ENCODE measurements at places on chromosomes 16 and 17.

DNA sequence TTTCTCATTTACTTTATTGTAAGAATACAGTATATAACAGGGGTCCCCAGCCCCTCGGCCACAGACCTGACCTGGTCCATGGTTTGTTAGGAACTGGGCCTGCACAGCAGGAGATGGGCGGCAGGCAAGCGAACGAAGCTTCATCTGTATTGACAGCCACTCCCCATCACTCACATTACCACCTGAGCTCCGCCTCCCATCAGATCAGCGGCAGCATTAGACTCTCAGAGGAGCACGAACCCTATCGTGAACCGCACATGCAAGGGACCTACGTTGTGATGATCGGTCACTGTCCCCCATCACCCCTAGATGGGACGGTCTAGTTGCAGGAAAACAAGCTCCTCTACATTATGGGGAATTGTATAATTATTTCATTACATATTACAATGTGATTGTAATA is 410.6 kb downstream of the SLC39A11 start:
- no peak for DNase-seq

DNA sequence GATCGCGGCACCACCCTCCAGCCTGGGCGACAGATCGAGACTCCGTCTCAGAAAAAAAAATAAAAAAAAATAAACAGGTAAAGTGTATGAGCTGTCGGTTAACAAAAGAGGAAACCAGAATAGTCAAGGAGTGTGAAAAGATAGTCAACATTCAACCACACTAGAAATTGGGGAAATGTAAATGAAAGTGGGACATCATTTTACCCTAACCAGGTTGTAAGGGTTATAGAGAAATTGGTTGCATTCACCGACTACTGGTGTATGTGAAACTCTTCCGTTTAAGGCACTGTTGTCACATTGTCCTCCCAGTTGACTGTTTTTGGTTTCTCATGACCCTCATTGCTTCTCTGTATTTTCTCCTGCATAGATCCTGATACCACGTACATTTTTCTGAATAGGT is 62.8 kb downstream of the RABEP1 start:
- DNase-seq = no peak

- DNase-seq = no peak
Observed at GRCh38 chr17:45904866-45905265, 10.5 kb downstream of the MAPT start.

- DNase-seq = no peak
Observed at GRCh38 chr17:80625627-80626026, 81.0 kb downstream of the RPTOR start.

DNA sequence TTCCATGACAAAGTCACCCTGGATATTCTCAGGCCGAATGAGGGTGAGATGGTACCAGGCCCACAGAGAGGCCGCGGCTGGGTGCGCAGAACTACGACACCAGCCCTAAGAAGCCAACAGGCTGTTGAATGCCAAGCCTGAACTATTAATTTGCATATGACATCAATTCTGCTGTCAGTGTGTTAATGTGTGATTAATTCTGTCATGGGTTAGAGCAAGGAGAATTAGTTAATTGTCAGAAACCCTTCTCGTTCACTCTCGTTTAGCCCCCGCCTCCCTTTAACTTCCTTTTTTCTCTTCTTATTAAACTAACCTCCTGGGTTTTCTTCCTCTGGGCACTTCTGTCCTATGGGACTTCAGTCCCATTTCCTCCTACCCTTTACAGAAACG is 123.4 kb downstream of the ZFHX3 start:
- DNase-seq = no peak

DNA sequence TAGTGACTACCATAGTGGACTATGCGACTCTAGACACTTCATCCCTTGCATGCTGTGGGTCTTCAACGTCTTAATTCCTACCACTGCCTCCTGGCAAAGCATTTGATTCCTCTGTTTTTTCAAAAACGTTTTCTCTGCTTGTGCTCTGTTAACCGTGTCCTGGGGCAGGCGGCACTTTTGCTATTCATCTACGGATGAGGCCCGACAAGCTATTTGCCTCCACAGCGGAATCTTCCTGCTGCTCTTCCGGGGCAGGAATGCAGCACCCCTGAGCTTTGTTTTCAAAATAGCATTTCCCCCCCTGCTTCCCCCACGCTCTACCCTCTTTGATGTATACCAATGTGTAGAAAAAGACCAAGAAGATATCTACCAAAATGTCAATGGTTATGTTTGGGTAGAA is 39.8 kb upstream of the METTL16 start:
- no peak for DNase-seq

DNA sequence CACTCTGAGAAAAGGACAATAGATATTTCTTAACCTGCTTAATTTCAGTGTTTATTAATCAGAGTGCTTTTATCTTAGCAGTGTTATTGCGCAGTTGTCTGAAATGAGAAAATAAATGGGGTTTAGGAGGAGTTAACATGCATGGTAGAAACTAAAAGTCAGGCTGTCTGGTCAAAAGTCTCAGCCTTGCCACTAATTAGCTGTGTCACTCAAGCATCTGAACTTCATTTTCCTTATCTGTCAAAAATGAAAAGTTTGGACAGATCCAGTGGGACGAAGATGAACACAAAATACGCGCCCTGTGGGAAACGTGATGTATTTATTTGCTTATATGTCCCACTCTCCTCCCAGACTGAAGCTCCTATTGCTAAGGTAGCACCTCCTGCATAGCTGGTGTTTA is 6.3 kb upstream of the MEIOB start:
- no peak for DNase-seq

DNA sequence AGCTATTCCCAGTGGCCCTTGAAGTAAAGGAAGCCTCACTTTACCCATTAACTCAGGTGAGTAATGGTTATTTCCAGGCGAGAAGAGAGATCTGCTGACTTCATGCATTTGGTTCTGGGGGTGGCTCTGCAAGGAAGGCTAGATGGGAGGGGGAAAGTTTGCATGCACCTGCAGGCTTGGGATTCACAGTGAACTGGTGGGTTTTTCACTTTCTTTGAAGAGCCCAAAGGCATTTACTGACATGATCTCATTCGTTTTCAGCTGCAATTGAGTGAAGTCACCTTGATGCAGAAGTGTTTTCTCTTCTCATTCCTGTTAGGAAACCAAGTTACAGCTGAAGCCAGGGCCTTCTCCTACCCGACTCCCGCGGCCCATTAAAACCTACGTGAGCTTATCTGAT is 131.0 kb upstream of the N4BP1 start:
- no peak for DNase-seq

GRCh38 chr16:12965274-12965804 is 63.9 kb downstream of the SHISA9 start:
- no peak for DNase-seq

DNA sequence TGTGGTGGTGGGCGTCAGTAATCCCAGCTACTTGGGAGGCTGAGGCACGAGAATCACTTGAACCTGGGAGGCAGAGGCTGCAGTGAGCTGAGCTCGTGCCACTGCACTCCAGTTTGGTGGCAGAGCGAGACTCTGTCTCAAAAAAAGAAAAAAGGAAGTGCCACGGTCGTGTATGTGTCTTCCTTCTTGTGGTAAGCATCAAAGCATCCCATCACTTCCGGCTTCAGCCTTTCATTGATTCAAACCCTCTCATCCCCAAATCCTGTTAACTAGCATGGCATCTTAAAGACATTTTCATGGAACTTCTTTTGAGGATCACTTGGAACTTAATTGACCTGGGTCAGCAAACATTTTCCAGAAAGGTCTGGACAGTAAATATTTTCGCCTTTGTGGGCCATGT is 126.2 kb downstream of the CPPED1 start:
- DNase-seq = no peak

- no peak for DNase-seq
Observed at GRCh38 chr17:50256826-50257618, 17.2 kb upstream of the TMEM92 start.

GRCh38 chr17:7047566-7047965 is 3.7 kb upstream of the SLC16A11 start:
- DNase-seq = no peak

DNA sequence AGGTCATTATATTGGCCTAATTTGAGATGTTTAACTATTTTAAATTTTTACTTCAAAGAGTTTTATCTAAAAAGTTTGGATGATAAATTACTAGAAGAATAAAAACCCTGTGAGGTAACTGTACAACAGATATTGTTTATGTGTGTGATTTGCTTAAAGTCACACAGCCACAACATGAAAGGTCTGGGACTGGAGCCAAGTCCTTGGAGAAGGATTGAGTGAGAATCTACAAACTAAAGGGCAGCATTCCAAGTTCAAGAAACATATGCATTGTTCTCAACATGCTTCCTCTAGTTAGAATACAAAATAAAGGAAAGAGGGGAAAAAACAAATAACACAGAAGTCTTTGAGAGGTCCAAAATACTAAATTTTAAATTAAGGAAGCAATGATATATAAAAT is 131.5 kb upstream of the MON1B start:
- no peak for DNase-seq

- DNase-seq = no peak
Observed at GRCh38 chr17:78739331-78739931, 42.6 kb downstream of the CYTH1 start.

DNA sequence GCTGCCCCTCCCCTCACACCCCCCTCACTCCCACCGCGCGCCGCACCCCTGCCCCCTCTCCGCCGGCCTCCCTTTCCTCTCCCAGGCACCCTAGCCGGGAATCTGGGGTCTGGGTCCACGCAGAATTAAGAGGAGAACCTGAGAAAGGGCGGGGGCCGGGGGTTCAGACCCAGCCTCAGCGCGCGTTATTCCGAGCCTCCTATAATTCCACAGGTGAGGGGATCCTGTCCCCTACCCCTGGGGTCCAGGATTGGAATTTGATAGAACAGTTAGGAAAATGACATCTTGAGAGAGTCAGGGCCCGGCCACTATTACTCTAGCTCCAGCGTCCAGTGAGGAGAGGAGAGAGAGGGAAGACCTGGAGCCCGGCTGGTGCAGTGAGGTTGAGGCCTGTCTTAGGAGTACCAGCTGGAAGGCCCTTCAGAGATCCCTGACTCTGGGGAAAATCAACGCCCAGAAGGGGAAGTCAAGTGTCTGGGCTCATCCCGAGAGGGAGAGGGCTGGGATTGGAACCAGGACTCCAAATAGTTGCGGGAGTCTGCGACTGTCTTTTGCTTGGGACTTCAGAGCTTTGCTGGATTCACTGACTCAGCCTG is 17.3 kb downstream of the GRB7 start:
- no peak for DNase-seq

DNA sequence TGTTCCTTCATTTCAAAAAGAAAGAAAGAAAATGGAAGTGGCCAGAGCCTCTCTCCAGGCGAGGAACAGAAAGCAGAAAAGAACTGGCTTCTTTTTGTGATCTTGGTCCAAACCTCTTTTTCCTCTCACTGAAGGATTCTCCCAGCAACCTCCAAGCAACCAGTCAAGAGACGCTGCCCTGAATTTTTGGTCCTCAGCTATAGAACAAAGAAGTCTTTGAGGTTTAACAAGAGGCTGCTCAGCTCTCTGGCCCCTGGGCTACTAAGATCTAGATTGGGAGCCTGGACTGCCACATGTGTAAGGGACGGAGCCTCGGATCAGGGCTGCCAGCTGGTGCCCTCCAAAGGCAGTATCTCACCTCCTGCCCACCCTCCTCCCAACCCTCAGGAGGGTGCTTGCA is 62.6 kb downstream of the AXIN2 start:
- no peak for DNase-seq

DNA sequence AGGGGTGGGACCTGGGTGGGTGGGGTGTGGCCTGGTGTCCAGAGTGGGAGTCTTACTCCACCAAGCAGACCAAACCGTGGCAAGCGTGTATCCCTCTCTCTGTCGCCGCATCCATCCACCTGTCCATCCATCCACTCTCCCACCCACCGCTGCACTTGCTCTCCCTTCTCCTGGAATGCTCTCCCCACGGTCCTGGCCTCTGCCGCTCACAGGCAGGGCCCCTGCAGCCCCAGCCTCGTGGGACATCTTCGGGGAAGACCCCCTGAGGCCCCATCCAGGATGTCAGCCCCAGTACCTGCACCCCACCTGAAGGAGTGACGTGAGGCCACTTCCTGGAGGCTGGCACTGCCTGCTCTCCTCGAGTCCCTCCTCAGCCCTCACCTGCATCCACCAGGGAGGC is 189.5 kb upstream of the GSE1 start:
- no peak for DNase-seq

DNA sequence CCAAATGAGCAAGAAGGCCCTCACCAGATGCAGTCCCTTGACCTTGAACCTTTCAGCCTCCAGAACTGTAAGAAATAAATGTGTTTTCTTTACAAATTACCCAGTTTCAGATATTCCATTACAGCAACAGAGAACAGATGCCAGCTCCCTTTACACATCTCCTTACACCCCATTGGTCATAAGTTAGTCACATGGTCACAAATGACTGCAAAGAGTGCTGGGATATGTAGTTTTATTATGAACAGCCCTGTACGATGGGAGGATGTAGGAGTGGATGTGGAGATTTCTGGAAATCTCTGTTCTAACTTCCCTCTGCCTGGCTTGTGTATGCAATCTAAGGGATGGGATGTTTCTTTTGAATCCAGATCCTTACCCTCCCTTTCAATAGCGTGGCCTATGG is 13.3 kb upstream of the RPL38 start:
- DNase-seq = no peak

DNA sequence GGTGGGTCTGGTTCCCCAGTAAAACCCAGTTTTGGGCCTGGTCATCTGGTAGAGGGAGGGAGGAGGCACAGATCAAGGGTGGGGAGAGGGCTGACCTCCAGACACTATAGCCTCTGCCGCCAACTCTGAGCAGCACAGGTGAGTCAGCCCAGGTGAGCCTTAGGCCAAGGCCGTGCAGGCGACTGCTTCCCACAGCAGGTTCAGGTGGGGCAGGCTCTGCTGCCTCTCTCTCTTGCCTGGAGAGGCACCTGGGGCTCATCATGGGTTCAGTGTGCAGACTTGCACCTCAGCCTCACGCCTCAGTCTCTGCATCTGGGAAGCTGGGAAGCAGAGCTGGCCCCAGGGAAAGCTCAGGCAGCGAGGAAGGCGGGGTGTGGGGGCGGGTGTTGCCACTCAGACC is 37.8 kb upstream of the IL34 start:
- DNase-seq = no peak
